ENCODE measurements at places on chromosomes 4 and X.

DNA sequence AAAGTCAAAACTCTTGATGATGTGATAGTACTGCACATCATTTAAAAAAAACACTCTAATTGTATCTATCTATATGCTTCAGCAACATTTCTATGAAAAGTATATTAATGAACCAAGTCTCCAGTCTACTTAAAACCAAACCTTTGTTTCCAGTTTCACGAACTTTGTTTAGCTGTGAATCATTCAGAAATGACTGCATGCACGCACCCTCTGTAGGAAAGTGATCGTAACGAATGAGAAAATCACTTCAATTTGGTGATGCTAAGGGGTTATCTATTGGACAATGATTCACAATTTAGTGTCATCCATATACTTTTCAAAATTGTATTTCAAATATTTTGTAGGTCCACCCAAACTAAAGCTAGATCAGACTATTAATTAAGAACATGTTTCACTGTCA is 157.6 kb downstream of the KLHL13 start:
- DNase-seq: no peak

- no peak for DNase-seq
These were observed 173.7 kb downstream of the AREG start for GRCh38 chr4:74618659-74619058.

GRCh38 chr4:10971800-10972401 is 287.3 kb upstream of the CLNK start:
- DNase-seq: no peak

GRCh38 chrX:128897621-128898020 is 625.7 kb downstream of the SMARCA1 start:
- no peak for DNase-seq

DNA sequence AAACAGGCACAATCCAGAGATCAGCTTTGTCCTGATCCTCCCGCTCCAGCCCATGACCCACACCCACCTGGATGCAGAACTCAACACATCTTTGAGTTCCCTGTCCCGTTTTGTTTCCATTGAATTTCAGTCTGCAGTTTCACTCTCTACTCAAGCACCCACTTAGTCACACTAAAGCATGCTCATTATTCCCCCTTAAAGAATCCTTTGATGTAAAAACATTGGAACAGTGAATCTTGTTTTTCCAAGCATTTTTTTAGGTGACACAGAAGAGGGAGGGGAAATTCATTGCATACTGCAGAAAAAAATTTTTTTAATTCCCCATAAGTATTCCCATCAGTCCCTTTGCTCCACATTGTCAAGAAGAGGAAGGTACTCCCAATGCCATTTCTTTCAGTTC is 249.7 kb upstream of the TTC29 start:
- no peak for DNase-seq

DNA sequence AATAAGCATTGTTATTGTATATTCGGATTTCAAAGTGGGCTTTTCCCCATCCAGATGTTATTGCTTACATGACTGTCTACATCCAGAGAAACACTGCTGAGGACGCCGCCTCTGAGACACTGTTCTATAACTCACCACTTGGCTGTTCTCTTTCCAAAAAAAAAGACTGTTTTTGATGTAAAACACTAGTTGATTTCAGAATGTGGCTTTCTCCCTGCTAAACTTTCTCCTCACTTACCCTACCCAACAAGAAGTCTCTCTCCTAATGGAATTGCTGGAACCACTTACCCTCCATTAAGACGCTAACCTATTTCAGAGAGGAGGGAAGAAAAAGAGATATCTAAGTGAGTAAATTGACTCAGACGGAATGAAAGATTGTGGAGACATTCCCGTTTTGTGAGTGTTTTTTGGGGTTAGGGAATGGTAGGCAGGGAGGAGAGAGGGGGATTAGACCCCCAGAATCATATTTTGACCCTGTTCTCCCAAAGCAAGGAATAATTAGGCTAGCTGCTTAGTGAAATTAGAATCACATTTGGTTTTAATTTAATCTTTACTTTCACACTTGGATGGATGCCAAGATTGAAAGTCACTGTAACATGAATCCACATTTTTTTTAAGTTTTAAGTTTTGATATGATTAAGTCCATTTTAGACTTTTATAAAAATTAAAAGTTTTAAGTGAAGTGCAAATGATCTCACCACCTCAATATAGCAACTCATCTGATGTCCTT is 174.9 kb downstream of the CHIC2 start:
- DNase-seq: peak; percentile 15

DNA sequence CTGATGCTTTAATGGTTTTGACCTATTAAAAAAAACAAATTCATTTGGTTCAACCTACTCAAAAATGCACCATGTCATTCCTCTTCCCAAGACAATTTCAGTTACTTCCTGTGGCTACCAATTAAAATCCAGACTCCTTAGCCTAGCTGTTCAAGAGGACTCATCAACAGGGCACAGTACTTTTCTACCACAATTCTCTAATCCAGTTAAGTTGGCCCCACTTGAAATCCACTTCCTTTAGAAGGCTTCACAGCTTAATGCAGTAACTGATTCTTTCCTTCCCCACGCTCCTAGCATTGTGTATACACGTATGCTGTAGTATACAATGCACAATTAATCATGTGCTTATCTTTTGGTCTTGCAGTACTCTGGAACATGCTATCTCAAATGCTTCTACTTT is 129.8 kb downstream of the UGT8 start:
- DNase-seq: no peak

GRCh38 chr4:44738615-44739014 is 12.3 kb upstream of the GNPDA2 start:
- DNase-seq: peak; percentile 8

- no peak for DNase-seq
These were observed 841.9 kb upstream of the HS3ST1 start for GRCh38 chr4:12270546-12270945.

DNA sequence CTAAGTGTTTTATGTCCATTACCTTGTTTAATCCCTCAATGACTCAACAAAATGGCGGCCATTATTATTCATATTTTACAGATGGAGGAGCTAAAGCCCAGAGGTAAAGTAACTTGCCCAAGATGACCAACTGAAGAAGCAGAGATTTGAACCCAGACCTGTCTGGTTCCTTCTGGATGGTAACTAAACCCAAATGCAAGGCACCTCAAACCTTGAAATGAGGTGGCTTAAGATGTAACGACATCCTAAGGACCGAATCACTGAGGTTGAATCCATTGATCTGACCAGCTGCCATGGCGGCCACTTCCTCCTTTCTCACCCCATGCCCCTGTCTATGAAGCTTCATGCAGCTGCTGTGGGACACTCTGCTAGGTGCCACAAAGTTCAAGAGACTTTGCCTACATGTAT is 932 bp downstream of the TLR10 start:
- DNase-seq: no peak

DNA sequence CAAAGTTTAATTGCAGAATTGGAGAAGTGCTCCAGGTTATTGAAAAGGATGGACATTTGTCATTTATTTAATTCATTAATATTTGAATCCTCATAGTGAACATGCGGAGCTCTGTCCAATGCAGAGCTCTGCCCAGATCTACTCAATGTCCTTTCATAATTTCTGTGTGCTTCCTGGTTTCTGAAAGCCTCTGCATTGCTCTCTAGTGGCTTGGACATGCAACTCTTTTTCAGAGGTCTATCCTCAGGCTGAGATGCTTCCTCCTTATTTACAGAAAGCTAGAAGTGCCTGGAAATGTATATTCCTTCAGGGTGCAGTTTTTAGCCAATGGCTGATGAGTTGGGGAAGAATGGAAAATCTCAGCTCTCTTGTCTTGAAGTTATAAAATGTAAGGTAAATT is 786.1 kb upstream of the AADAT start:
- no peak for DNase-seq

DNA sequence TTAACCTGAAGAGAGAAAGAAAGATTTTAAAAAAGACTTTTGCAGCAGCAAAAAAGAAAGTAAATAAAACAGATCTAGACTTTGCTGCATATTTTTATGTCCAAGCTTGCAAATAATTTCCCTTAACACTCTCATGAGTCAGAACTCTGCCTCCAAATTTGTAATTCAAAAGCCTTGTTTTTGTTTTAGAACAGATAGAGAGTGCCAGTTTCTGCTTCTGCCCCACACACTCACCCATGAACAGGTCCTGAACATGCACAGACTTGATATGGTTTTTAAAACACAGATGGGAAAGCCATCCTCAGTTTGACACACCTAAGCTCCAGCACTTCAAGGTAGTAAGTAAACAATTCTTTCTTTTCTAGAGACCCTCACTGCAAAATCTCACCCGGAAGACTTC is 39.7 kb upstream of the VCX3B start:
- DNase-seq: no peak

GRCh38 chrX:54509400-54509799 is 13.4 kb upstream of the FGD1 start:
- no peak for DNase-seq

GRCh38 chr4:111388561-111388960 is 756.7 kb upstream of the FAM241A start:
- no peak for DNase-seq

DNA sequence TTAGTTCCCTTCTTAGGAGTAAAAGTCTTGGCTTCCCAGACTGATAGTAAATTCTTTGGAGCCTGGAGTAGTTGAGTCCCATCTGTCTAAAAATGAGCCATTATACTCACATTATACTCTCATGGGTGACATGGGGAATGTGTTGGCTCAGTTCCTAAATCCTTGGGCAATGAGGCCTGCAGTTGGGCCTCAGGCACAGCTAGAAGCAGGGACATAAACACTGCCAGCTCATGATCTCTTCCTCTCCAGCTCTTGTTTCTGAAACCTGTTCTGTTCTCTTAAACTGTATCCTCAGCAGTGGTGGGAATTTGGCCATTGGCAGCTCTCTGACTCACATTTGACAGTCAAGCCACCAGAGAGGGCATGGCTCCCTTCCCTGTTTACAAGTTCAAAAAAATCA is 212.5 kb downstream of the SPATA18 start:
- DNase-seq: peak; percentile 9

DNA sequence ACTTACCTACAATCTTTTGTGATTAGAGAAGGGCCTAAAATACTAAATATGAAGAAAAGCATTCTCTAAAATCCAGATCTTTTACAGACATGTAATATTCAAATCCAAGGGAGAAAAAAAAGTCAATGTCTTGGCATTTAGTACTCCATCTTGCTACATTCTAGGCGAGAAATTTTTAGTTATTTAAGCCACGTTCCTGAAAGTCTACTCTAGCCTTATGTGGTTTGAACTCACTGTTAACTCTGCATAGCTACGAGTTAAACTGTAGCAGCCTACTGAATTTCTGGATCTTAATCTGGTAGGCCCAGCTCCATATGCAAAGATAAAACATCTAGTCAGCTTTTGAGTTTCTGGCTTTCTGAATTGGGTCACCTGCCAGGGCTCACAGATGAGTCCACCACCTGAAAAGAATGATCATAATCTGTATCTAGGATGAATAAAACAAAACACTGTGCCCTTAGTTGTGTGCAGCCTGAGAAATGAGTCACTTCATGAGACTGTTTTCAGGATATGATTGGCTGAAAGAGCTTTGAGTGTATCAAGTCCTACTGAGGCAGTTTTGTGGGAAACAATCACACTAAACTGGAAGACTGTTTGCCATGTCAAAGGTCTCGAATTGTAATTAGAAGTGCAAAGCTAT is 3.2 kb upstream of the NEK1 start:
- DNase-seq: no peak

DNA sequence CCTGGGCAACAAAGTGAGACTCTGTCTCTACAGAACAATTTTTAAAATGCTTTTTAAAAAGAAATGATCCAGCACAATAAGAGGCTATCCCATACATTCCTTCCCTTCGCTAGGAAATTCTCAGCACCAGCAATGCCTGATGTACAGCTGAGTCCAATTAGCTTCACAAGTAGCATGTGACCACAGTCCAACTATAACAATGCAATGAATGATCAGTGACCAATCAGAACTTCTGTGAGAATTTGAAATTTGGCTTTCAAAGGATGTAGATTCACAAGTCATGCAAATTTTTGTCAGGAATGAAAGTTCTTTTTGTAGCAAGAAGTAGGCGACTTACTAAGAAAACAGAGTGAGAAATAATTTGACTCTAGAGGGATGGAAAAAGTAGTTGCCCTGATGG is 278.5 kb upstream of the UGT8 start:
- no peak for DNase-seq

- no peak for DNase-seq
These were observed 94.7 kb upstream of the ACSL4 start for GRCh38 chrX:109827772-109828171.

DNA sequence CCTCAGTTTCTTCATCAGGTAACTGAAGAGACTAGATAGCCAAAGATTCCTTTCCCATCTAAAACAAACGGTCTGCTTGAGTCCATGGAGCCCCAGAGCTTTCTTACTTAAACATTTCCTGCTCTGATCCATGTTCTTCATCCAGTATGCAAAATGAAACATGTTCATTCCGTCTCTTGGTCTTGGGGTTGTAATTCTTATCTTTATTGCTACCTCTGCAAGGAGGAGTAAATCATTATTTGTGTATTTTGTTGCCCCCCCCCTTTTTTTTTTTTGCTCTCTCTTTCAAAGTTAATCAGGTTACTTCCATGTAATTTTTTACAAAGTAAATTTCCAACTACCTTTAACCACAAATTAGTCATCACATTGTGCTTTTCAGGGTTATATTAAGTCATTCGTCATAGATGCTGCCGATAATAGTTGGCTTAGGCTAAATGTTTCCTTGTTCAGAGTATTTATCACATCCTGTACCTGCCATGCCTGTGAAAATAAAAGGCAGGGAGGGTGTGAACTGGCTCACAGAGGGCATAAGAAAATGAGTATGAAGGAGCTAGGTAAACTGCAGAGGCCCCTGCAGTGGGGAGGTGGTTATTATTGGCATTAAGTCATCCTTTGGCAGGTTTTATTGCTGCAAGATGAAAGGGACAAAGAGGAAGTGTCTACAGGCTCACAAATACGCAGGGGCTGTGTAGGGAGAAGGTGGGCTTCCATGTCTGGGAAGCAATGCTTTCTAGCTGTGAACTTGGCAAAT is 76.7 kb upstream of the HS3ST1 start:
- DNase-seq: no peak

DNA sequence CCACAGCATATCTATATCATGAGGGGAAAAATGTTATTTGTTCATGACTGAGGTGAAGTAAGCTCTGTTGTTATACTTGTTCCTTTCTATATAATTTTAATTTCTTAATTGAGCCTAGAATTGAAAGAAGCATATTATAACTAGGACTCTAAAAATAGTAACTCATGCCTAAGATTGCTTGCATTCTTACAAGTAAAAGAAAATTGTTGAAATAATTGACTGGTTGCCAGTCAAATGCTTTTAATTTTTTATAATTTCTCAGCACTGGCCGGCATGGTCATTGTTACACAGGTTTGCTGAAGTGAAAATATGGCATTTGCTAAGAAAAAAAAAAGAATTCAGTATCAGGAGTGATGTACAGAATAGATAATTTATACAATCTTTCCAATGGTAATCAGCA is 104.8 kb downstream of the GASK1B start:
- peak; percentile 12 for DNase-seq

- DNase-seq: no peak
These were observed 18.2 kb downstream of the PIGG start for GRCh38 chr4:517061-517805.

Data from AG20443 (cell line).